ENCODE measurements at places on chromosomes 2 and 18. TPM values are rescaled to one million over a fixed set of nuclear protein-coding genes. Genes with fewer than 3 reads are reported as not detected.

RSAD2 gene
- 9.2 TPM for total RNA-seq

DNA sequence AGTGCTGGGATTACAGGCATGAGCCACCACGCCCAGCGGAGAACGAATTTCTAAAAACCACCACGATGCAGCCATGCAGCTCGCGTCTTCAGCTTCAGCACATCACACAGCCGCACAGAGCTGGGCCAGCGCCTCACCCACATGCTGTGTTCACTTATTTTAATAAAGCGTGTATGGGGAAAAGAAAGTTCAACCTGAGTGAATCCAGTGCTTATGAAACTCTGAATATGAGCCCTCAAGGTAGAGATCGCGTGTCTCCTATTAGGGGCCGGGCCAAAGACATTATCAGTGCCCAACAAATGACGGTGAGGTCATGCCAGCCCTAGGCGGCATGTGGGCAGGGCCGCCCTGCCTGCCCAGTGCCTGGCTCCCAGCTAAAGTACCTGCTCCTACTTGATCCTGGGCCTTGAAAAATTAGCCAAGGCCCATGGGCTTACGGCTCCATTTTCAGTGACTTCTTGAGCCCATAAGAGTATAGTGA is 44.3 kb downstream of the SPRED2 start:
- no peak for DNase-seq

DNA sequence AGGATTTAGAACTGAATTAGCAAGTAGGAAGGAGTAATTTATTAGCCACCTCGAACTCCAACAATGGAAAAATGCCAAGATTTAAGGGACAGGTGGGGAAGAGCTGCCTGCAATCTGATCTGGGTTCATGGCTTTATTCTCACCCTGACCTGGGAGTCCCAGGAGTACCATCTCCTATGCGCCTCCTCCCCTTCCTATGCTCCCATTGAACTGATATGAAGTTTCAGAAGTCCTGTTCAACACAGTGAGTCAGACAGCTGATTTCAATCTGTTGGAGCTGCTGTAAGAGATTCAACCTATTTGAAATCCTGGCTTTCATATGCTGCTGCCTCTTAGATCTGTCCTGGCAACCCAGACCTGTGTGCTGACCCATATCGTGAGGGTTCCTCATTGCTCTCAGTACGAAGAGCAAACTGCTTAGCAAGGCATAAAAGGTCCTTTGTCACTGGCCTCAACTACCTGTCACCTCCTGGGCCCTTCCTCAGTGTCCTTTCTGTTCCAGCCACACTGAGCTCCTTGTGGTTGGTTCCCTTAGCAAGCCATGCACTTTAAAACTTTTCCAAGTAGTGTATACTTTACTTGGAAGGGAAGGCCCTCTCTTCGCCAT is 15.9 kb upstream of the CD28 start:
- DNase-seq = no peak

SP110 gene
- total RNA-seq = 36.2 TPM

L3MBTL4 gene
- total RNA-seq = 23.3 TPM

MRO gene
- total RNA-seq = 0.45 TPM

DNA sequence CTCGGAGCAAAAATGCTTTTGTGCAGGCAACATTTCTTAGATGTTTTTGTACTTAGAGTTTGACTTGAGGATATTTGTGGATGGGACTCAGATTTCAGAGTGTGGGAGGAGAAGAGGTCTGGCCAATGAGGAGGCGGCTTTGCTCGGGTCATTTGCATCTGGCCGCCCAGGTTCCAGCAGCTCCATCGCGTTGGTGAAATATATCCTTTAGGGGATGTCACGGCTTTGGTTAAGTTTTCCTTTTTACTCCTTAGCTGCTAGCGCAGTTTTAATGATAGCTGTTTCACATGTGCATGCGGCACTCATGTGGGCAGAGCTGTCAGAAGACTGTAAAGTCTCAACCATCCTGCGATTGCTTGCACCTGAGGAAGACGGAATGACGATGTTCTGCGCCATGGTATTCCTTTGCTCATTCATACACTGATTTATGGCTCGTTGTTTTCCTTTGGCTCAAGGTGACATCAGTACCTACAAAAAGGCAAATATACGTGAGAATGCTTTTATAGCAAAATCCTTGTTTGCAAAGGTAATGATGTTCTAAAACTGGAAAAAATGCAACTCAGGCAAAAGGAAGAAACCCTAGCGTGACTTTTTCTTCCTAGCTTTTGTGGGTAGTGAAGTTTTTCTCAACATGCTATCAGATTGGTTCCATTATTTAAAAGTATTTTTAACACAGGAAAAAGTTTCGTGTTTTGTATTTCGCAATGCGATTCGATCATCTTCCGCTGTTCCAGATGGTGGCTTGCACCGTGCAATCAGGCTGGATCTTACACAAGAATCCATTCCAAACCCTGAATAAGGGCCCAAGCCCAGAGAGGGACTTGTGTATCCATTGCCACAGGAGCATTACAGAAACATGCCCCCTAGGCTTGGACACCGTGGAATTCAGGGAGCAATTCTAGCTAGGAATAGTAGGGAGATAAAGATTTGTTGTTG is 70.5 kb upstream of the ZNF516 start:
- peak; percentile 94 for DNase-seq

HOXD12 gene
- not detected for total RNA-seq

KCNE4 gene
- 16.3 TPM for total RNA-seq

- no peak for DNase-seq
Observed at GRCh38 chr18:24660956-24661355, 200.5 kb downstream of the HRH4 start.

DNA sequence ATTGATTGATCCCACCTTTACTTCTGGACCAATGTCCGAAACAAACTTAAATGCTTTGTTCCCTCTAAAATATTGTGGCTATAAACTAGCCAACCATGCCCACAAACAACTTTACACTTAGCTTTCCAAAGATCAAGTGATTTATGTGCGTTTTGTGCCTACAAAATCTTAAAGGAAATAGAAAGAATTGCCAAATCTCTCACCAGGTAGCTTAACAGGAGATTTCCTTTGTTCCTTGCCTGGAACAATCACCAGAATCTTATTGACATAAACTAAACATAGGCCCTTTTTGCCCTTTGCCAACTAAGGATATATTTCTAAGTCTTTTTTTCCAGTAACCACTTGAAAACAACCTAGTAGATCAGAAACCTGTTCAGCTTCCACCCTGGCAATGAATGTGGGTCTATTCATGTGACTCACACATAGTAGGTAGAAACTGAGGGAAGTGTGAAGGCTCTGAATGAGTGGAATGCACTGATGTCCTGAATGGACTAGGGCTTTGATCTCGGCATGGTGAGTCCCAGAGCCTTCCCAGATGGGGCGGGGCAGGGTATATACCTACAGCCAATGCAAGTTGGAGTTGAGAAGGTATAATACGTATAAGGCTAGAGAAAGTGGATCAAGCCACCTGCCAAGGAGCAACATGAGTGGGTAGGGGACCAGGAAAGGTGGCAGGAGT is 94.6 kb upstream of the PPP1CB start:
- peak; percentile 53 for DNase-seq

GRCh38 chr2:33681364-33681757 is 82.3 kb upstream of the FAM98A start:
- no peak for DNase-seq

DNA sequence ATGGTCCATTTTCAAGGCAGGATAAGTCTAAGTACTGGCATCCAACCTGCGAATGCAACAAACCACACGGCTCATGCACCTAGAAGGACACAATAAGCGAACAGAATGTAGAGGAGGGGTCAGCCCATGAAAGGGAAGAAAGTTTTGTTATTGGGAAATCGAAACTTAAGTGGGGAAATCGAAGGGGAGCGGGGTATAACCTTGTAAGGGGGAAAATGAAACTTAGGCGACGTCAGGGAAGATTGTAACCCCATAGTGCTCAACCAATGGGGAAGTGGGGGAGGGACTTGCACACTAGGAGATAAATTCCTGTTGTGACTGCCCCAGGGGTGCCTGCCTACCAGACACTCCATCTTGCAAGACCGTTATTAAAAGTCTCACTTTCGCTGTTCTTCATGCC is 15.6 kb upstream of the OTOF start:
- DNase-seq = no peak

- DNase-seq = no peak
Observed at GRCh38 chr2:69032336-69032735, 19.4 kb downstream of the ANTXR1 start.

GRCh38 chr2:147182260-147182659 is 662.6 kb upstream of the ACVR2A start:
- no peak for DNase-seq

AFF3 gene
- 14.3 TPM for total RNA-seq

PLCD4 gene
- 2.5 TPM for total RNA-seq

- DNase-seq = peak; percentile 47
Observed at GRCh38 chr18:7084080-7085065, 33.2 kb downstream of the LAMA1 start.

DNA sequence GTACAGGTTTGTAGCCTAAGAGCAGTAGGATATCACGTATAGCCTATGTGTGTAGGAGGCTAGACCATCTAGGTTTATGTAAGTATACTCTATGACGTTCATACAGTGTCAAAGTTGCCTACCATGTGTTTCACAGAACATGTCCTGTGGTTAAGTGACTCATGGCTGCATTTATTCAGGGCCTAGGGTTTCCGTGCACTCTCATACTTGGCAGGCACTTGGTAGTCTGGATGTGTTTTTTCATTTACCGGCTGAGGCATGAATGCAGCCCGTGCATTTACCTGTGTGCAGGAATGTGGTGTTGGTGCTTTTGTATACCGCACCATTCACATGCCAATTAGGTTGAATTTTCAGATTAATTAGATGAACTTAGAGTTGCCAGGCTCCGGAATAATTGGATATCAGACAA is 43.4 kb downstream of the MYL12B start:
- no peak for DNase-seq

DNA sequence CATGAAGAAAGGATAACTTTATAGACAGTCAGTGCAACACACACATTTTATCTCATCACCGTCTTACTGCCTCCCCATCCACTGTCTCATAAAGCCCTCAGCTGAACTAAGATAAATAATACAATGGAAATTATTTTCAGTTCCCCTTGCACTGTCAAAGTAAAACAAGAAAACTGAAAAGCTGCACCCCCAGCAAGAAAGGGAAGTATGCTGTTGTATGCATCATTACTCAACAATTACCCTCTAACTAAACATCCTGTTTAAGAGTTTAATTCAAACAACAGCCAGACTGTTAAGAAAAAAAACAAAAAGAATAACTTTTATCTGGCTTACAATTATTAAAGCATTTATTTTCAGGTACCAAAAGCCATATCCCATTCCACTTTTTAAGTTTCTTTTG is 25.0 kb downstream of the MPPE1 start:
- no peak for DNase-seq

RAX gene
- not detected for total RNA-seq

PARD3B gene
- total RNA-seq = 15.9 TPM

DNA sequence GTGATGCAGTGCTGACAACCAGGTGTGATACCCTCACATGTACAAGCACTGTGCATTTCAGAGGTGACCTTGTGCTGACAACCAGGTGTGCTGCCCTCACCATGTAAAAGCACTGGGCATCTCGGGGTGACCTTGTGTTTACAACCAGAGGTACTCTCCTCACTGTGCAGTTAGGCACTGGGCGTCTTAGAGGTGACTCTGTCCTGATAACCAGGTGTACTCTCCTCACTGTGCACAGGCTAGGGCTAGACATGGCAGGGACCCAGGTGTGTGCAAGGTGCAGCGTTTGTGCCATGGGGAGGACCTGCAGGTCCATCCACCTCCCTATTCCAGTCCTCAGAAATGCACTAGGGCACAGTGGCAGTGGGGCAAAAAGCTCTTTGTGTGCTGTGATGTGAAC is 8.5 kb upstream of the ALKAL2 start:
- DNase-seq = no peak

DNA sequence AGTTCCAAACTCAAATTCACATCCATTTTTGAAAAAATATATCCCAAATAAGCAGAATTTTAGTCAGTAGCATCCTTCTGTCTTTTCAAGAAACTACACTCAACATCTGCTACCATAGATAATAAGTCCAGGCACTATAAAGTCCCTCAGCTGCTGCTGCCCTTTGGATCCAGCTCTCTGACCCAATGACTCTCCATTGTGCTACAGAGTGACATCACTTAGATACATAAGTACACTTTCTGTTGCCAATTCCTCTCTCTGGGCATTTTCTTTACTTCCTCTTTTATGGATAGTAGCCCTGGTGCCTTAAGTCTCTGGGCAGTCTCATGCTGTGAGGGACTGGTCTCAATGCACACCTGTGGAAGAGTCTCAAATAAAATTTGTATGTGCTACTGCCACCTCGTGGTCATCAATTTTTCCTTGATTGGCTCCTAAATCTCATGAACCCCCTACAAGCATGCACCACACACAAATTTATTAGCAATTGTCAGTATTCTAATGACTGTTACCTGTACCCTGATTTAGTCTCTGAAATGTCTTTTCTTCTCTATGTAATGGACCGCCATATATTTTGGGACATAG is 219.2 kb downstream of the LRP1B start:
- DNase-seq = peak; percentile 53

DNA sequence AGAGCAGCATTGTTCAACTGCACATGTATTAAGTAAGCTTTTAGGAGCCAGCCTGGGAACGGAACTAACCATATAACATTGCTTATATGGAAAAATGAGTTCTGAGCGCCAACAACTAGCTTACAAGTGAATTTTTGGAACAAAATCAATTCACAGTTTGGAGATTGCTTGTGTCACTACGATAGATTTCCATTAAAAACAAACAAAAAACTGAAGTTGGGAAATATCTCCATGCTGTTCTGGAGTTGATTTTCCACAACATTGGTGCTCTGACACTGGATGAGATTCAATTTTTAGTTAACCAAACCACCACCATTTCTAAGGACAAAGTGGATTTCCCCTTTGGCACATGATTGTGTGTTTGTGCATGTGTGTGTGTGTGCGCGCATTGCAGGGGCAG is 56.9 kb upstream of the ZNF397 start:
- DNase-seq = no peak

DNA sequence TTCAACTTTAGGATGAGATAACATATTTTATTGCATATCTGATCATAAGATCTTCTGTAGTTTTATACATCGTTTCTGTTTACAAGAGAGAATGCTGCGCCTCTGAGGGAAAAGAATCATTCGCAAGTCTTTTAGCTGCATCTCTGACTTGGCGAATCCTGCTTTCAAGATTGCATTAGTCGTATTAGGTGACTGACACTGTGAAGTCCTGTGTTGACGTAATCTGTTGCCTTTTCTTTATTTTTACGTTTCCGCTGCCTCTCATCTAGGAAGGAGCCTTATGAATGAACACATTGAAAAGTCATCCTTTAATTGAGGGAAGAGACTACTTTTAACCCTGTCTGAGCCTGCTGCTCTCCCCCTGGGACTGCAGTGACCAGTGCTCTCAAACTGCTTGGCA is 101.5 kb downstream of the LDLRAD4 start:
- DNase-seq = no peak

GRCh38 chr2:230220347-230220969 is 674 bp upstream of the SP110 start:
- no peak for DNase-seq

GRCh38 chr2:36559221-36559942 is 38.6 kb downstream of the FEZ2 start:
- no peak for DNase-seq

DNA sequence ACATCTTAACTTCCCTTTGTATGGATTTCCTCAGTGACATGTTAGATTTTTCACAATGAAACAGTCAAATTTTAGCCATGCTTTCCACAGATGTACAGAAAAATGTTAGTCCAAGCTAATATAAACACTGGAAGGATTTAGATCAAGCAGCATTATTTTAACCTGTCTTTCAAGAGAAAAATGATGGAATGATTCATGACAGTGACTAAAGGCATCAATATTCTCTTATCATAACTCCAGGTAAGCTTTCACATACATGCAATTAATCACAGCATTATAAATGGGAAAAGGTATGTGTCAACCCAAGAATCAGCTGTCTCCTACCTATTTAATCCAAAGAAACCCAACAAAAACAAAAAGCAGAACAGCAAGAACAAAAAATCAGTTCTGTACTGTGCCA is 92.7 kb downstream of the NCKAP5 start:
- DNase-seq = no peak
